Stimulated activated CD4-positive, alpha-beta T cell treated with anti-CD3 and anti-CD28 coated beads, Interleukin-4, amount 100 ng/mL, for 24 hours (primary cell): ENCODE measurements at places on chromosomes 11 and 22.

DNA sequence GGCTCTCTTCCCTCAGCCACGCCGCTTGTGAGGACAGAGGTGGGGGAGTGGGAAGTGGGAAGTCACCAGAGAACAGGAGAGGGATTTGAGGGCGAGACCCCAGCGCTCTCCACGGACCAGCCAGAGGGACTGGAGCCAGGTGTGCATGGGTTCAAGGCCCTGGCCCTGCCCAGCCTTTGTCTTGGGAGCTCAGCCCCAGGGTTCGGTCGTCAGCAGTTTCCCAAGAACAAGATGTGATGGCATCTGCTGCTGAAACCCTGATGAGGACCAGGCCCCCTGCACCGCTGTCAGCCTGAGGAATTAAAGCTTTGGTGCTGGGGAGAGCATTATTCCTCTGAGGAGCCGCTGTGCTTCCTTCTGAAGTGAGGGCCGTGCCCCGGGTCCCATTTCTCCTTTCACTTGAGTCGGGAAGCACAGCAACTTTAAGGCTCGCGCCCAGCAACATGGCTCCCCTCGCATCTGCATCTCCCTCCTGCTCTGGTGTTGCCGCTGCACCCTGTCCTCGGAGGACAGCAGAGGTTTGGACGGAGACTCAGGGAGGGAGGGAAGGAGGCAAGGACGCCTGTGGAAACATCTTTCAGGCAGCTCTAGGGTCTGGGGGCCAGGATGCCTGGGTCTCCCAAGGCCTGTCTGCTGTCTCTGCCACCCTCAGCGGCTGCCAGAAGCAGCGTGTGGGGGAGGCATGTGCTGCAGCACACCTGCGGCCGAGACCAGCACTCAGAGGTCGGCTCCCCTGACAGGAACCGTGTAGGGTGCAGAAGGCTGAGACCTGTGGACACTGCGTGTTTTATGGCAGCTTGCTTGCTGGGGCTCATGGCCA, 3.8 kb downstream of the IFITM5 start:
- DNase-seq, result no peak

DNA sequence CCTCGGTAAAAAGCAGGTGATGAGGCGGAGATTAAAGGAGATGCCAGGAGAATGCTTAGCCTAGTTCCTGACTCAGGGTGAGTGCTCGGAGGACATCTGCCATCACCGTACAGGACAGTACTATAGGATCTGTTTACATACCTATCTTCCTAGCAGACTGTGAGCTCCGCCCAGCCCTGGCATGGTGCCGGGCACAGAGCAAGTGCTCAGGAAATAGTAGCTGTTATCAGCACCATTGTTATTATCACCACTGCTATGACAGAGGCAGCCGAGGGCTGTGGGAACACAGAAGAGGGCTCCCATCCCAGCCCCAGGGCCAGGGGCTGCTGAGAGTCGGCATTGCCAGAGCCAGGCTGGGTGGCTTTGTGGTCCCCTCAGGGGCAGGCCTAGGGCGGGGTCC, 642 bp upstream of the SEPTIN3 start:
- no peak for DNase-seq

GRCh38 chr22:49553518-49554295, 274.0 kb downstream of the BRD1 start:
- DNase-seq, result no peak

- DNase-seq, result no peak
Measured at GRCh38 chr11:116544721-116545120, 228.1 kb downstream of the BUD13 start.

DNA sequence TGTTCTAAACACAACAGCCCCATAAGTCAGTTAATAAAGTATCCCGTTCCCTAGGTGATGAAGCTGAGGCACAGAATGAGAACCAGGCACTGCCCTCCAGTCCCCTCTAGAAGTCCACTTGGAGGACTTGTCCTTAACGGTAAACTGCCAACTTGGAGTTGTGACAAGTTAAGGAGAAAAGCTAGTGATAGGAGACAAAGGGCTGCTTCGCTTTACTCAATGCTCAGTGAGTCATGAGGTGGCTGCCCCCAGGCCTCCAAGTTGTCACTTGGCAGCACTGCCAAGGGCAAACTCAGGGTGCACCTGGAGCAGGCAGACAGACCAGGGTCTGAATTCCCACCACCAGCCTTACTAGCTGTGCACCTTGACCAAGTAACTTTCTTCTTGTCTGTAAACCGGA, 13.5 kb downstream of the SLC43A1 start:
- DNase-seq, result no peak

DNA sequence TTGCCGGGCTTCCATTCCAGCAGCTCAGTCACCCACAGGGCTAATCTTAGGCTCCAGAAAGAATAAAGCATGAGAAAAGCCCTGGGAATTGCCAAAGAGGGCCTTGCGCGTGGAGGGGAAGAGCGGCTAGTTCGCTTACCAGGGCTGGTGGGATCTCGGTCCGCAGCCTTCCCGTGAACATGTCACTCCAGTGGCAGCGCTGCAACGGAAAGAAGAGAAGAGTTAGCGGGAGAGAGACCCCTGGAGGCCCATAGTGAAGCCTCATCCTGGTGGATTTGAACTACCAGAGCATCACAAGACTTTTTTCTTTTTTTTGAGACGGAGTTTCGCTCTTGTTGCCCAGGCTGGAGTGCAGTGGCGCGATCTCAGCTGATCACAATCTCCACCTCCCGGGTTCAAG, 18.0 kb downstream of the RANGAP1 start:
- DNase-seq, result no peak

- DNase-seq, result no peak
Measured at GRCh38 chr11:55707029-55707428, 45.0 kb downstream of the OR4C6 start.

- no peak for DNase-seq
Measured at GRCh38 chr11:117891362-117891761, 14.9 kb upstream of the FXYD6 start.

GRCh38 chr11:34260072-34260575, 97.7 kb downstream of the ABTB2 start:
- no peak for DNase-seq

DNA sequence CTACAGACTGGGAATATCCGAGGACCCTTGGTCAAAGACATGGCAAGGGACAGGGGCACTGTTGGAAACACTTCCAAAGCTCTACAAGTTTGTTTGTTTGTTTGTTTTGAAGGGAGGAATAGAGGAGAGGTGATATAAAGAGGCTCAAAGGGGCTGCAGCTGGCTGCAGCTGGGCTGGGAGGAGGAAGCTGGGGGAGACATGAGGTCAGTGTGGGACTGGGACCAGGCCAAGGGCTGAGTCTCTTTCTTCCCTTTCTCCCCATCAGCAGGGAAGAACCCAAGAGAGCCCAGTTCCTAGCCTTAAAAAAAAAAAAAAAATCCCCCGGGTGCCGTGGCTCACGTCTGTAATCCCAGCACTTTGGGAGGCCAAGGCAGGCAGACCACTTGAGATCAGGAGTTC, 5.0 kb downstream of the RHOG start:
- DNase-seq, result no peak

DNA sequence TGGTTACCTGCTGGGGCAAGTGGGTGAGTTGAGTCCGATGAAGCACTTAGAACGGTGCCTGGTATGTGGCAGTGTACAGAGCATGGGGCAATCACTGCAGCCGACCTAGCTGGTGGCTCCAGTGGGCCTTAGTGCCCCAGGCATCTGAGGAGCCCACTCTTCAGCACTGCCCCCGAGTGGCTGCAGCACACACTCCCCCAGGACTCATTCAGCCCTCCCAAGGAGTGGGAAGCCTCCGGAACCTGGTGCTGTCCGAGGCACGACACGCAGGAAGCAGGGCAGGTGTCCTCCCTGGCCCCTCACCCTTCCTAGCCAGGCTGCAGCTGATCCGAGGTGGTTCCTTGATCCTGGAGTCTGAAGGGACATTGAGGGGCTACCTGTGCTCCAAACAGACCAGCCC, 42.4 kb upstream of the PRODH start:
- no peak for DNase-seq

- no peak for DNase-seq
Measured at GRCh38 chr11:128621601-128622501, 34.5 kb upstream of the ETS1 start.

GRCh38 chr11:1157645-1158591, at the start of gene MUC5AC:
MUC5AC (plus strand) TSS chr11:1157953; CDS start chr11:1158000, 47 bp downstream.
- no peak for DNase-seq

DNA sequence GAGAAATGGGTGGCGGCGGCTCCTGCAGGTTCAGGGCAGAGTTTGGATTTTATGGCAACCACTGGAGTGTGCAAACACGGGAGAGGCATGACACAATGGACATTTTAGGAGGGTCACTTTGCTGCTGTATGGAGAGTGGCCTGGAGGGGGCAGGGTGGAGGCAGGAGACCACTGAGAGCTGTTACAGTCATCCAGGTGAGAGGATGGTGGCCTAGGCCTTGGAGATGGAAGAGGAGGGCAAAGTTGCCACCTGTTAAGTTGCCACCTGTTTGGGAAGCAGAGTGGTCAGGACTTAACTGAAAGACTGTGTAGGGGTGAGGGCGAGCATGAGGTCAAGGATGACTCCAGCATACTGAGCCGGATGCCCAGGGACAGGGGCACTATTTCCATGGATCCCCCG, 2.3 kb upstream of the RAD9A start:
- DNase-seq, result peak; percentile 58

DNA sequence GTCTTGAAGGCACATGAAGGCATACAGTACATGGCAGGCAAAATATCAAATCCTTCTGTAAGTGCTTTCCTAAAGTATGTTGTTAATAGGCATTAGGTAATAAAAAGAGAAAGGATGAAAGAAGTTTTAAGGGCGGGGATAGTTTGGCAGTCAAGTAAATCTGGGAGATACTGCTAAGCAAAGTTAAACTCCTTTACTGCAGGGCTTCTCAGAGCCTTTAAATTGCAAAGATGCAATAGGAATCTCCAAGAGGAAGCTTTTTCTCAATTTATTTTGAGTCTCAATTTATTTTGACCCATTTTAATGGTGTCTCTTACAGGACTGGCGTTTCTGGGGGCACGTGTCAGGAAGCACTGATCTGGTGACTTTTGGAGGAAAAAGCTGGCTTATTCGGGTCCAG, 12.8 kb upstream of the PHF21A start:
- DNase-seq, result no peak

DNA sequence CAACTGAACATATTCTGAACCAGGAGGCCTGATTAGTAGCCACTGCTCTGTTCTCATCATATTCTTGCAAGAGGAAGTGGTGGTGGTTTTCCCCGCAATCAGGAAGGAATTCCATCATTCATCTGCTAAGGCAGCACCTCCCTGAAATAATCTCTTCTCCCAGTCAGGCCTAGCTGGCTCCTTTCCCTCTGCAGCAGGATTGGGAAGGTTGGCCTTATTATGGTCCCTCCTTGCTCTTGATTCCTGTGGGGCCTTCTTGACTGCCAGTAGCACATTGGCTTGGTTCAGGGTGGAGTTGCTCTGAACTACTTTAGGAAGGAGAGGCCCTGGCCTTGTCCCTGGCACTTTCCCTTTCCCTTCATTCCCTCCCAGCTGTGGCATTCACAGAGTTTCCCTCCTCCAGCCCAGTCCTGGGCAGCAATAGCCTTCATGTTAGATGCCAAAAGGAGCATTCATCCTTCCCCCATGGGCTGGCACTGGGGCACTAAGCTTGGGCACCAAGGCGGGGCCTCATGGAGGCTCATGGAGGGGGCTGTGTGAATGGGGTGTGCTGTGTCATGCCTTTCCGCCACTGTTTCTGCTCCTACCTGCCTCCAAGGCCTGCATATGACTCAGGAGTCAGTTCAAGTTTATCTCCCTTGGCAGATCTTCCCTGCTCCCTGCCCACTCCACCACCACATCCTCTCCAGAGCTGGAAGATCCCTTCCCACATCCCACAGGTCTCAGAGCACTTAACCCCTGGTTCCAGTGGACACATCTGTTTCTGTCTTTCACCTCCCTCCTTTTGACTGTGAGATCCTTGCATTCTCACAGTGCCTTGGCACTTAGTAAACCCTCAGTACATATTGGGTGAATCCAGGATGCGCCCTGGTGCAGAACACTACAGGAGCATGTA, 27.6 kb upstream of the CD44 start:
- no peak for DNase-seq

GRCh38 chr11:11217929-11218628, 135.0 kb downstream of the CSNK2A3 start:
- no peak for DNase-seq

DNA sequence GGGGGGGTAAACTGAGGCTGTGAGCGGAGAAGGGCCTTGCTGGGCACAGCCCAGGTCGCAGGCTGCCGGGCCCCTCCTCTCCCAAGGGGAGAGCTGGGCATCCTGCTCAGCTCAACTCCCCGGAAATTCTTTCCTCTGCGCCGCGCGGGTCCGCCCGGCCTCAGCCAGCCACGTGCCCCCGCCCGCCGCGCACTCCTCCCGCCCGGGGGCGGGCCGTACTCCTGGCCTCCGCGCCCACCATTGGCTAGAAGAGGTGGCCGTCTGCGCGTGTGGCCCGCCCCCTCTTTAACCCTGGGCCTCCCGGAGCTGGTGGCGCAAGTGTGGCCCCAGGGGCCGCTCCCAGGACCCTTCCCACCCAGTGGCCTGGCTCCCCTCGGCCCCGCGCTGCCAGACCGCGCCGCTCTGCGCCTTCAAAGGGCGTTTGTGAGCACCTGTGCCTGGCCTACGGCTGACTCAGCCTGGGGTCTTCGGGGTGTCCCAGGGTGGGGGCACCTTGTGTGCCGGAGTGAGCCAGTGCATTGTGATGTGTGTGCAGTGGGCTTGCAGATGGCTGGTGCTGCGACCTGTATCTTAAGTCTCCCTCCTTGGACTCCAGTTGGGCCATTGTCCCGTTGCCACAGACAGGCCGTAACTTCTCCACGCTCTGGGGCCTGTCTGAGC, 2.0 kb downstream of the MRGPRF start:
- peak; percentile 32 for DNase-seq

DNA sequence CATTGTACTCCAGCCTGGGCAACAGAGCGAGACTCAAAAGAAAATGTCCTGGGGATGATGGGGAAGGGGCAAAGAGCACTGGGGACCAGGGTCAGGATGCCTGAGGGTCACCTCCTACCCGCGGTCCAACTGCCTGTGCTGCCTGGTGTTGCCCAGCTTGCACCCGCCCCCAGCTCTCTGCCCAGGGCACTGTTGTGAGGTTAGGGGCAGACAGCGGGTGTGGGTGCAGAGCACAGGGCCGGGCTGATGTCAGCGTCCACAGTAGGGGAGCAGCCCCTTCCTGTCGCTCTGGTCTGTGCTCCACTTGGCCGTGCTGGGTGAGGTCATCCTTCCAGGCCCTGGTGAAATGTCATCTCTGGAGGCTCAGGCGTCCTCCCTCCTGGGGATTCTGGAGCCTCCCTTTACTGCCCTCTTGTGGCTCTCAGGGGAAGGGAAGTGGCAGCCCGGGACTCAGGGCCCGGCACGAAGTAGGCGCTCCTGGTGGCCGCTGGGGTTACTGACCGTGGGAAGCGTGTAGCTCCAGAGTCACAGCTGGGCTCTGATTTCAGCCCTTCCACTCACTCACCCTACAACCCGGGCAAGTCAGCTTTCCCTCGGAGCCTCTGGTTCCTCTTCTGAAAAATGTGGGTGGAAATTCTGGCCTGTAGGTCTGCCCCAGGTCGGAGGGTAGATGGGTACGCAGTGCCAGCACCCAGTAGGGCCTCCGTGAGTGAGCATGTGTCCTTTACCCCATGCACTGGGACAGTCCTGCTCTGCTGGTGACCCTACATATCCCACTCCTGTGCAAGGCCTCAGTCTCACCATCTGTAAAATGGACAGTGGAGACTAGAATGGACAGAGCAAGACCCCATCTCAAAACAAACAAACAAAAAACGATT, 17.3 kb upstream of the PRR5 start:
- DNase-seq, result peak; percentile 87
